OCI-M1 (cell line): ENCODE measurements at places on chromosomes 2 and 18.

DNA sequence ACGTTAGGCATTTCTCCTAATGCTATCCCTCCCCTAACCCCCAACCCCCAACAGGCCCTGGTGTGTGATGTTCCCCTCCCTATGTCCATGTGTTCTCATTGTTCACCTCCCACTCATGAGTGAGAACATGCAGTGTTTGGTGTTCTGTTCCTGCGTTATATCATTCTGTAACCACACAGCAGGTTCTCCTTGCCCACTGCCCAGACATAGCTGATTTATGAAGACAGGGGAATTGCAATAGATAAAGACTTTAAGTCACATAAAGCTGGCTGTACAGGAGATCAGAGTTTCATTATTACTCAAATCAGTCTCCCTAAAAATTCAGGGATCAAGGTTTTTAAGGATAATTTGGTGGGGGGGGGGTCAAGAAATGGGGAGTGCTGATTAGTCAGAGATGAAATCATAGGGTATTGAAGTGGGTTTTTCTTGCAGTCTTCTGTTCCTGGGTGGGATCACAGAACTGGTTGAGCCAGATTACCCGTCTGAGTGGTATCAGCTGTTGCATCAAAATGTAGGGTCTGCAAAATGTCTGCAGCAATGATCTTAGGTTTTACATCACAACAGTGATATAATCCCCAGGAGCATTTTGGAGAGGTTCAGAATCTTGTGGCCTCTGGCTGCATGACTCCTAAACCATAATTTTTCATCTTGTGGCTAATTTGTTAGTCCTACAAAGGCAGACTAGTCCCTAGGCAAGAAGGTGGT, 392.1 kb upstream of the KCNJ3 start:
- DNase-seq: no peak

- DNase-seq: no peak
Observed at GRCh38 chr2:222753251-222753824, 81.9 kb downstream of the MOGAT1 start.

GRCh38 chr18:4453567-4453873, 1.6 kb downstream of the DLGAP1 start:
- DNase-seq: no peak

GRCh38 chr2:211329421-211329820, 773.0 kb downstream of the CPS1 start:
- DNase-seq: no peak

- DNase-seq: no peak
Observed at GRCh38 chr2:14401873-14402272, 230.6 kb upstream of the LRATD1 start.

GRCh38 chr2:61854564-61855317, 881 bp upstream of the FAM161A start:
- DNase-seq: peak; percentile 94

GRCh38 chr2:238521002-238521401, 94.3 kb downstream of the ASB1 start:
- no peak for DNase-seq

DNA sequence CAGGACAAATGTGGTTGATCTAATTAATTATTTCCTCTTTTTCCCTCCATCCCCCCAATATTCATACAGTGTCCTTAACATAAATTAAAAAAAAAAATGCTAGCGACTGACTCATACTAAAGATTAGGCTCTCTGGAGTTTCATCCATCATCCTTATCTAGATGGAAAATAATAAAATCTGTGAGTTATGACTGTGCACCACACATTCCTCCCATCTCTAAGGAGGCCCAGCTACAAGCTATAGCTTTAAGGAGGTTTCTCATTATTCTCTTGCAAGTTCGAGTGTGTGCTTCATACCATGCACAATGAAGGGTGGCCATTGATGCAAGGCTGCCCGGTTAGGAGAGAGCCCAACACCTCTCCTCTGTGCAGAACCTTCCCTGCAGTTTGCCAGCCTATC, 77.3 kb downstream of the XDH start:
- DNase-seq: no peak

DNA sequence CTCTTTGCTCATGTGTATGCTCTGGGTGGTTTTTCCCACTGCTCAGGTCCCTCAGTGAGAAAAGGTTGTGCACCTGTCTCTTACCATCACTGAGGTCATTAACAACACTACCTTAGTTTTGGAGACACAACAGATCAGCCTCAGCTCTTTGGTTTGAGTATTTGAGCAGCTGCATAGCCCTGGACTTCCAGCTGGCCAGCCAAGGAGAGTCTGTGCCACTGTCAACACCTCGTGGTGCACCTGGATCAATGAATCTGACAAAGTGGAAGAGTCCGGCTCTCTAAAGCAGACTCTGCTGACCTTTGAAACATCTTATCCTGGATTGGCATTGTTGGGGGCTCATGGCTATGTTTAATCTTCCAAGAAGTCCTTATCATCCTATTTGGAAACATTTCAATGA, 30.0 kb downstream of the SERPINB8 start:
- DNase-seq: no peak

DNA sequence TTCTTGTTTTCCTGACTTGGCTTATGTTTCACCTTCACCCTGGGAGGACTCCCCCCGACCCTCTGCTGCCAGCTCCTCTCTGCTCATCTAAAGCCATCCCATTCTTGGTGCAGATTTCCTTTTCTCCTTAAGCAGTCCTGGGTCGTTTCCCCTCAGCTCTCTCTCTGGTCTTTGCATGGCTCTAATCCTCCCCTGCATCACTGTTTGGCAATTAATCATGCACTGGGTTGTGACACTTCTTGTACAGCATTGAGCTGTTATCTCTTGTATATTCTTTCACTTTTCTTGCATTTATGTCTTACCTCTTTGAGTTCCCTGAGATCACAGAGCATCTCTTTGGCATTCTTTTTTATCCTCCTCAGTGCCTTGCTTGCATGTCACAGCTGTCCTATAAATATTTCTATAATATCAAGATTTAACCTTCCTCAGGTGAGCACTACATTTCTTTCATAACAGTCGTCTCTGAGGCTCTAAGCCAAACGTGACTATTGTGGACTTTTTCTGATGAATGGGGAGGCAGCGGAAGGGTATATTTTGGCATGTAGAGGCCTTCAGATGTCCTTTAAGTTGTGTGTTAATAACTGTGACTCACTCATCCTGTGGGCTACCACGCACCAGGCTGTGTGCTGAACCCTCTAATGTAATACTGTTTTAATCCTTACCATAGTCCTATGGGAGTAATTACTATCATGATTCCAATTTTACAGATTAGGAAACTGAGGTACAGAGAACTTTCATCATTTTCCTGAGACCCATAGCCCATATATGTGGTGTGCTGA, 507.5 kb downstream of the SLC4A3 start:
- DNase-seq: no peak

GRCh38 chr18:45303026-45303425, 312.2 kb upstream of the SLC14A2 start:
- DNase-seq: no peak

DNA sequence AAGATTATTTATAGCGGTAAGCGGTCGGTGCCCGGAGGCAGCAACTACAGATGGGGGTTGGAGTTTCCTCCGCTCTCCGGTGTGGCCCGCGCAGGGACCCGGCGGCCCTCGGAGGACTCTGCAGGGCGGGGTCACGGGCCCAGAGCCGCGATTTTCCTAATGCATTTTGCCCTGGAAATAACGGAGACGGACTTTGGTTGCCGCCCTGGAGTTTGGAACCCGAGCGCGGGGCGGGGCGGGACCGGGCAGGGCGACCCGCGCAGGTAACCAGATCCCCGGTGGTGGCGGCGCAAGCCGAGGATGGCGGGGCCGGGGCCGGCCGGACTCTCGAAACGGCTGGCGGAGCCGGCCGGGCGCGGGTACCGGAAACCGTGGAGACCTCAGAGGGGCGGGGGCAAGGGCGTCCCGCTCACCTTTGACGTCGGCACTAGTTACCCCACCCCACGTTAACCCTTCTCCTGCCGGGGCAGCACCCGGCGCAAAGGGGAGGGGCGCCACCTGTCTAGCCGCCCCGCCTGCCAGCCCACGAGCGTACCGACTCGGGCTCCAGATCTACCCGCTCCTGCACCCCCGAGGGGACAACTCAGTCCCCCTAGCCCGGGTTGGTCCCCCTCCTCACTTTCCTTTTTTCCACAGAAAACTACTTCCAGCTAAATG, 2.9 kb downstream of the CYP26B1 start:
- no peak for DNase-seq

- peak; percentile 52 for DNase-seq
Observed at GRCh38 chr2:88690591-88691338, 708 bp upstream of the RPIA start.

DNA sequence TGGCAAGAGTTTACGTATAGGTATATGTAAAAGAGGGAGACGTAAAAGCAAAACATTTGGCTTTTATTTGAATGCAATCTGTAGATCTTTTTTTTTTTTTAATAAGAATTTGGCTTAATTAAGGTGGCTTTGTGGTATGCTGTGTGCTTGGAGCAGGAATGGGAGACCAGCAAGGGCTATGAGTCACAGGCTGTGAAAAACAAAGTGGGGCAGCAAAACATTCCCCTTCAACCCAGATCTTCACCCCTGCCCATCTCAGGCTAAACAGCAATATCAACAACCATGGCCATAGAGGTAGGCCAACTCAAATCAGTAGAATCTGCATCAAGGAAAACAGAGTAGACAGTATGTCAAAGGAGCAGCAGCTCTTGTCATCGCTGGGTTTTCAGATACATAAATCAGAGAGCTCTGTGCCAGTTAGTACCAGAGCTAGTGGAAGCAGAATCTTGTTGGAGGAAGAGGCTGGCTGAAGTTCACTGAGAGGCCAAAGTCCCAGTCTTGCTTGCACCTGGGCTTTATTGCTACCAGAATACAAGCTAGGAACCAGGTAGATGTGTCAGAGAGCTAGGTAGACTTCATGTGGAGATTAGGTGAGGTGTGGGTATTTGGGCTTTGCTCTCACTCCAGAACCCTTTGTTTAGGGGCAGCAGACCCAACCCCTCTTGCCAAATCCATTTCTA, 191.5 kb upstream of the FANCL start:
- DNase-seq: no peak

GRCh38 chr2:191025135-191025534, 11.2 kb upstream of the STAT1 start:
- peak; percentile 33 for DNase-seq

- DNase-seq: no peak
Observed at GRCh38 chr2:101627285-101628029, 70.0 kb upstream of the MAP4K4 start.

DNA sequence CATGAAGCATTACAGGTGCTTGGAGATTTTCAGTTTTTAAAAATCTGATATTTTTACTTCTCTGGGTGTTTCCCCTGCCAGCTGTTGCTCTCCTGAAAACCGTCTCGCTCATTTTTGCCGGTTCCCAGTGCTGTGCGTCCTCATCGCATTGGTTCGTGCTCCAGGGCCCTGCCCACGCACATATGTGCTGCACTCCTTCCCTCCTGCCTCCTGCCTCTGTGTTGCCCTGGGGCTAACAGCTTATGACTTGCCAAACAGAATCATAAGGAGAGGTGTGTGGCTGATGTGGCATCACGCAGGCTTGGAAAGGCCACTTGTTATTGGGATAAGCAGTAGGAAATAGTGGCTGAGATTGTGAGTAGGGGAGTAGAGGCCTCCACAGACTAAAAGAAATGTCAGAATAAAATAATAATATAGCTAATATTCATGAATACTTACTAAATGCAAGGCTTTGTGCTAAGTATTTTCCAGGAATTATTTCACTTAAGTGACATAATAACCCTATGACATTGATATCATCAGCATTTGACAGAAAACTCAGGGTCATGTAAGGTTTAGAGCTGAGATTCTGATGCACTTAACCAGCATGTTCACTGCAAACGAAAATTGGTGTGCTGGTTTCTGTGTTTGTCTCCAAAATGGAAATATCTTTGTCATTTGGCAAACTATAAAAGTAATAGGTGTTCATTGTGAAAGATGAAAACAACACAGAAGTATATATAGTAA, 53.5 kb downstream of the SLC4A1AP start:
- no peak for DNase-seq

GRCh38 chr2:173759959-173760358, 205.2 kb downstream of the SP3 start:
- no peak for DNase-seq

DNA sequence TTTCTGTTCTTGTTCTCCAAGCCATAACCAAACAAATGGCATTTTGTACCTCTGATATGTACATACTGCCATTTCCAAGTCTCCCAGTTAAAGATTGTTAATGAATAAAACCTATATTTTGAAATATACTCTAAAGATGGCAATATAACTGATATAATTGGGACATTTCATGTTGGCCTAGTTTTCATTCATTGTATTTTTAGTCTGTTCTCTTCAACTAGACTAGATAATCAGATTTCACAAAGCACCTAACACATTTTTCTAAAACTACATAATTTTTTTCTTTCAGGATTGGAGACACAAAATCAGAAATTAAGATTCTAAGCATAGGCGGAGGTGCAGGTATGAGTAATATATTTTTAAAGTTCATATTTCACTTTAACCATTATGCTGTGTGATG, 5.6 kb downstream of the HNMT start:
- DNase-seq: no peak

DNA sequence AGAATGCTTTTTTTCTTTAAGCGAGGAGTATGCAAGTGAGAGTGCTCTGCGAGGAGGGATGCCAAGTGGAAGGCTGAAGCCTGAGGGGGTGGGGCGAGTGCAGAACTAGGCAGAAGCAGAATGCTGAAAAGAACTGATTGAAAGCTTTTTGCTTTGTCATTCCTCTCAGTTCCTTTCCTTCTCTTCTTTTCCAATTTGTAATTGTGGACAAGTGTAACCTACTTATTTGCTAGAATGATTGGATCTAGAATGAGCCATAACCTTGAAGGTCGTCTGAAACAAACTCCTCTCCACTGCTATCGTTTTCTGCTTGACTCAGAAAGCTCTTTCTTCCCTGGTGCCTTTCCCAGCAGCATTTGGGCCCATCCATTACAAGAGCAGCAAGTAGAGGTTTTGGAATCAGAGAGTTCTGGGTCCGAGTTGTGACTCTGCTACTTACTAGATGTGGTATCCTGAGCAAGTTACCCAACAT, 115.3 kb downstream of the METTL8 start:
- DNase-seq: no peak

GRCh38 chr2:239355139-239355538, 45.7 kb downstream of the HDAC4 start:
- no peak for DNase-seq

DNA sequence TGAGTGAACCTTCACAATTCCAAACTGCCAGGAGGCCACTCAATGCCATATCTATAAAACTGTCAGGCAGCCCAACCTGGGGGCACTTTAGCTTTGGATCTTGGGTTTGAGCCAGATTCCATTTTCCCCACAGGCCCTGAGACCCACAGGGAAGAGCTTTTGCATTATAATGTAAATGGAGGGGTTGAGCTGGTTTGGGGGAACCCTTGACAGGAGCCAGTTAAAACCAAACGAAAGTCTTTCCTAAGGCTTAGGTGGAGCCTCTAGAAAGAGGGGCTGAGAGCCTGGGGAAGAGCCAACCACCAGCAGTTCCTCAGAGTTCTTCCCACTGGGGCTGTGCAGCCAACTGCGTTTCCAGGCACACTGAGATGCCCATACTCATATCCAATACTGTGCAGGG, 42.7 kb downstream of the BCL11A start:
- no peak for DNase-seq
